ENCODE measurements at places on chromosomes 1 and 21.

DNA sequence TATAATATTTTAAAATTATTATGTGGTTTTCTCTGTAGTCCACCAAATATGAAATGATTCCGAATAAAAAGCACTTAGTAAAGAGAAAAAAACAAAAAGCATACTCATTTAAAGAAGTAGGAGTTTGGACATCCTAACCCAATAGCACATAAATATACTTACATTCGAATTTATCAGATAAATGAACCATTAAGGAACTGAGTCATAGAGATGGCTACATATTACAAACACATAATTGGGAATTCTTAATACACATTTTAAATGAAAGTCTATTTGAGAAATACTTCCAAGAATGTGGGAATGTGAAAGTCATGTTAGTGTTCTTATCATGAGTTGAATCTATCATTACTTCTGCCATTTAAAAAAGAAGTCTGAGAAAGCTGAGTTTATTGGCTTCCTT, 75.0 kb downstream of the USP24 start:
- no peak for DNase-seq

GRCh38 chr1:60073605-60074278, at the start of gene C1orf87:
Gene C1orf87 (minus strand): TSS chr1:60073770. CDS start chr1:60072643, 1,127 bp downstream.
- DNase-seq, result peak; percentile 27

DNA sequence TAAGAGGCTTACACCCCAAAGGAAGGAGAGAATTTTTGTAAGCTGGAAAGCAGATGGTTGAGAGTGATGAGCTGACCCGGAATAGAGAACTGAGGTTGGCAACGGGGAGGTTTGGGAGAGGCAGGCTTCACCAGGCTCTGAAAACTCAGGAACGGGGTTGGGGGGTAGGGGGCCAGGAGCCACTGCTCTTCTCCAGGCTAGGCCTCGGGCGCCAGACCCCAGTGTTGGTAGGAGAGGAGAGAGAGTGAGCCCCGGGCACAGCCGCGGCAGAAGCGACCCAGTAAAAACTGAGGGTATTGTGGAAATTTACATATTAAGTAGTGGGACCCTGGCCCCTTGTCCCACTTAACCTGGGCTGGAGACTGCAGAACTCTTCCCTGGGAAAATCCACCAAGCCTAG, 45.7 kb downstream of the GPR161 start:
- no peak for DNase-seq

DNA sequence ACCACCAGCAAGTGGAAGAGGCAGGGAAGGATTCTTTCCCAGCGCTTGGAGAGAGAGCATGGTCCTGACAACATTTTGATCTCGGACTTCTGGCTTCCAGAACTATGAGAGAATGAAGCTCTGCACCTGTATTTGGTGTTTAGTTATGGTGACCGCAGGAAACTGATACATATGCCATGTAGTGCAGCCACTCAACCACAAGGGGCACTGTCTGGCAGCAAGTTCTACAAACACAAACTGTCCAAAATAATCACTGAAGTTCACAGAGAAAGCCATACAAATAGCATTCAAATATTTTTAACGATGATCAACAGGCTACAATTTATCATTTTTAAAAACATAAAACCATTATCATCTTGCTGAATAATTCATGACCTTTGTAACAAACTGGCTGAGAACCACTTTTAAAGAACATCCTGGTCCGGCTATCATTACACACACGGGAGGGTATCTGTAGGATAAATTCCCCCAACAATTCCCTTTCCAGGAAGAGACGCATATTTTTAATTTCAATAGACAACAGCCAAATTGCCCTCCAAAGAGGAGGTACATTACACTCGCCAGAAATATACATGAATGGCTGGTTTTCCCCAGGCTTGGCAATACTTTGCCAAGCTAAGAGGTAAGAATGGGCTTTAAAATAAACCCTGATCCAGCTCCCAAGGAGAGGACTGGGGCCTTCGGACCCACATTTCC, 9.2 kb upstream of the CBR3 start:
- DNase-seq, result no peak

GRCh38 chr1:49351768-49352167, 575.1 kb upstream of the BEND5 start:
- no peak for DNase-seq

- no peak for DNase-seq
Measured at GRCh38 chr1:205531191-205532025, 26.9 kb downstream of the CDK18 start.

- DNase-seq, result no peak
Measured at GRCh38 chr1:110005971-110006370, 21.4 kb downstream of the AHCYL1 start.

DNA sequence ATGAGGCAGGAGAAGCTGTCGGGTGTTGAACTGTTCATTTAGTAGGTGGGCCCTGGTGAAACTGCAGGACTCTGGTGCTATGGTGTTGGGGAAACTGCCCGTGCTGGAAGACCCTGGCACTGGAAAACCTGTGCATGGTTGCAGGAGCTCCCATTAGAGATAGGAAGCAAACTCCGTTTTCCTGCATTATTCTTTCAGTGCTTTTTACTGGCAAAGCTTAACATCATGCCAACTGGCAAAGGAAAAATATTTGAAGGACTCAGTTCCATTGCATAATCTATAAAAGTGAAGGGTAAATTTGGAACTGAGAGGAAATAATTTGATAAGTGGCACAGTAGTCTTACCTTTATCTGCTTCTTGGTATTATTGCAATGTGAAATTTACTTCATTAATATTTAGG, 31.7 kb upstream of the MPC2 start:
- DNase-seq, result no peak

- no peak for DNase-seq
Measured at GRCh38 chr1:160338580-160338979, 4.5 kb downstream of the COPA start.

DNA sequence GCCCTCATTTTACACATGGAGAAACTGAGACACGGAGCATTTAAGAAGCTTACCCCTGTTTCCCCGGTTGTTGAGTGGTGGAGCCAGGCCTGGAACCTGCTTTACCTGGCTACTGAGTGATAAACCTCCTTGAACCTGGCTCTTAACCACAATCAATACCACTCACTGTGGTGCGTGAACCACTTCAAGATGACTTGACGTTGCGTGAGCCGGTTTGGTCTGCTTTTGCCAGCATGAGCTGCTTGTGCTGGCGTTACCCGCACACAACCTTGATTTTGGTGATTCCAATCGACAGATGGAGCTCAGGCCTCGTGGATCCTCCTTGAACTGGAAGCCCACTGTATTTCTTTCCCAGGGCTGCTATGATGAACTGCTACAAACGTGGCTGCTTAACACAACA, 6.1 kb upstream of the TINAGL1 start:
- DNase-seq, result no peak

GRCh38 chr1:66371233-66372005, 162.5 kb upstream of the SGIP1 start:
- DNase-seq, result no peak

GRCh38 chr1:48906164-48906563, 129.5 kb upstream of the BEND5 start:
- no peak for DNase-seq

GRCh38 chr1:243851765-243852164, 1.7 kb upstream of the AKT3 start:
- DNase-seq, result no peak

- no peak for DNase-seq
Measured at GRCh38 chr21:25934130-25934529, 199.4 kb downstream of the GABPA start.

- DNase-seq, result no peak
Measured at GRCh38 chr1:240813720-240814119, 201.8 kb upstream of the GREM2 start.

DNA sequence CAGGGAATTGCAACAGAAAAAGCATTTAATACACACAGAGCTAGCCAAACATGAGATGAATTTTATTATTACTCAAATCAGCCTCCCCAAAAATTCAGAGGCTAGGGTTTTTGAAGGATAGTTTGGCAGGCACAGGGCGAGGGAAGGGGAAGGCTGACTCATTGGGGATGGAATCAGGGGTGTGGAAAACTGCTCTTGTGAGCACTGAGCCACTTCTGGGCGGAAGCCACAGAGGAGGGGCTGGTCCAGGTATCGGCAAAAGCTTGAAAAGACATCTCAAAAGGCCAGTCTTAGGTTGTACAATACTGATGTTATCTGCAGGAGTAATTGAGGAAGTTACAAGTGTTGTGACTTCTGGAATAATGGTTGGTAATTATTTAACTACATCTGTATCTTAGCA, 109.4 kb downstream of the TLR5 start:
- DNase-seq, result peak; percentile 20

GRCh38 chr1:64315402-64315801, 112.0 kb downstream of the UBE2U start:
- no peak for DNase-seq

DNA sequence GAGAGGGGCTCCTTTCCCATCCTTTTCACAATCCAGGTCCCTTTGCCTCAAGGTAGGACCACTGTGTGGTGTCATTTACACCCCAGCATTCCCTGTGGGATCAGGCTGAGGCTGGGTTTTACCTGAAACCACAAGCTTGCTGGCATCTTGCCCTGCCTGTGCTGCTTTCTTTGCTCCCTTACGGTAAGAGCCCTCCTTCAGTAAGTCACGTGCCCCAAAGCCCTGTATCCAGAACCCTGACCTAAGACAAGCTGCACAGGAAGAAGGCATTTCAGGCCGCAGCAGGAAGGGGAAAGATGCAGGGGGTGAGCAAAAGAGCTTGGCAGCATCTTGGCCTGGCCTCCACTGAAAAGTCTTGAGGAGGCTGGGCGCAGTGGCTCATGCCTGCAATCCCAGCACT, 58.4 kb downstream of the KLHDC7A start:
- DNase-seq, result no peak

GRCh38 chr1:192256674-192257334, 60.0 kb upstream of the RGS21 start:
- no peak for DNase-seq

DNA sequence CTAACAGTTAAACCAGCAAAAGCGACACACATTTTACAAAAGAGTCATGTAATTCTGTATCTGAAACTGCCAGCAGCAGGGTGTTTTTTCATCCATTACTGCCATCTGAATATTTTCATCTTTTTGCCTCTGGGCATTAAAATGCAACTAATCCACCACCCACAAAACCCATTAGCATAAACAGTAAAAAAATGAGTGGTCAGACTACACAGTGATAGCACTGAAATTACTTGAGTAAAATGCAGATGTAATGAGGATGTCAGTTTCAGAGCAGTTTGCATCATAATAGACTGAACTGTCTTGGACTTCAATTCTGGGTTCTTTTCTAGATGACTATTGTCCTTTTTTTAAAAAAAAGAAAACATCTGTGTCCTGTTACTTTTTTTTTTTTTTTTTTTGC, 132.3 kb downstream of the GABPA start:
- no peak for DNase-seq

DNA sequence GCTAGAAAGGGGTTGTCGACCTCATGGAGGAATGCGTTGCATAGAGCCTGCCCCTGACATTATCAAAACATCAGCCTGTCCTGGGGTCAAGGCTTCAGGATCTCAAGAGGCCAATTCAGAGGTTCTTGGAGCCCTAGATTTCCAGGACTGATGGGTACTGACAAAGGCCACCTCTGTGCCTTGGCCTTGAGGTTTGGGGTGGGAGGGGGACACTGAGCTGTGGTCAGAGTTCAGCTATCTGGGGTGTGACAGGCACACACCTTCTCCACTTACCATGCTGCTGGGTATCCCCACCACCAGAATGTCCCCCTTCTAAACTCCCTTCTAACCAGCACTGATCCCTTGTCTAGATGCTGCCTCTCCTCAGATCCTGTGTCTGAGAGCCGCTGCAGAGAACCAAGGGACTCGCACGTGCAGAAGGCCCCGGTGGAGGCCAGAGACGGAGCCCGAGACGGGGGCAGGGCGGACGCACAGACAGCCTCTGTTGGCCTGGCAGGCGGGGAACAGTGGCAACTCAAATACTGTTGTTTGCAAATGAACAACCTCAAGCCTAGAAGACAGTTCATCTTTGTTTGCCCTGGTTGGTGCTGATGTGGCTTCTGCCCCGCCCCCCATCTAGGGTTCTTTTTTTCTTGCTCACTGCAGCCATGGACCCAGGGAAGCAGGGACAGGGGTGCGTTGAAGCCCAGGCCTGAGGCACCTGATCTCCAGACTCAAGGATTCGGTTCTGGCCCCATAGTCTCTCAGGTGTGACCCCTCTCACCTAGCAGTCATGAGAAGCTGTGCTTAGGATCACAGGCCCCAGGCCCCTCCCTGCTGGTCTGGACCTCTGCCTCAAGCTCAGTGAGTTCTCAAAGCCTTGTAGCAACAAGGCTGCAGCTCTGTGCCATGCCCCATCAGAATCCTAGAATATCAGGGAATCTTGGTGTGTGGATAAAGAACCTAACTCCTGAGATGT, 28.1 kb upstream of the CSF1 start:
- DNase-seq, result no peak

DNA sequence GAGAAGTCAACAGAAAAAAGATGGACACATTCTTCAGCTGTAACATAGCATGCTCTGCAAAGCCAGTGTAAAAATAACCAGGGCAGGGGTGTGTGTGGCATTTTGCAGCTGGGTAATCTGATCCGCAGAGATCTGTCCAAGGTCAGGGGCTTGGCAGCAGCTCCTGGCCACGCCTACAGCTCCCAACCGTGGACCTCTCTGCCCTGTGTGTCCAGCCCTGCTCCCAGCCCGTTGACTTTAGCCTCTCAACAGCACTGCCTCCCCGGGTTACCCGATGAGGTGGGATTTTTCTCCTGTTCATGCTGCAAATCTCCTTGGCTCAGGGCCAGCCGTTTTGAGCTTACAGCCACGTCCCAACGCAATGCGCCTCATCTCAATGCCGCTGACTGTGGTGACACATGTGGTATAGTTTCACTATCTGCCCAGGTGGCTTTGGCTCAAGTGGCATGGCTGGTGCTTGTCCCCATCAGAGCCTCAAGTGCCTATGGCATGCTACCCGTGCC, 68.1 kb downstream of the VWA5B1 start:
- DNase-seq, result no peak

DNA sequence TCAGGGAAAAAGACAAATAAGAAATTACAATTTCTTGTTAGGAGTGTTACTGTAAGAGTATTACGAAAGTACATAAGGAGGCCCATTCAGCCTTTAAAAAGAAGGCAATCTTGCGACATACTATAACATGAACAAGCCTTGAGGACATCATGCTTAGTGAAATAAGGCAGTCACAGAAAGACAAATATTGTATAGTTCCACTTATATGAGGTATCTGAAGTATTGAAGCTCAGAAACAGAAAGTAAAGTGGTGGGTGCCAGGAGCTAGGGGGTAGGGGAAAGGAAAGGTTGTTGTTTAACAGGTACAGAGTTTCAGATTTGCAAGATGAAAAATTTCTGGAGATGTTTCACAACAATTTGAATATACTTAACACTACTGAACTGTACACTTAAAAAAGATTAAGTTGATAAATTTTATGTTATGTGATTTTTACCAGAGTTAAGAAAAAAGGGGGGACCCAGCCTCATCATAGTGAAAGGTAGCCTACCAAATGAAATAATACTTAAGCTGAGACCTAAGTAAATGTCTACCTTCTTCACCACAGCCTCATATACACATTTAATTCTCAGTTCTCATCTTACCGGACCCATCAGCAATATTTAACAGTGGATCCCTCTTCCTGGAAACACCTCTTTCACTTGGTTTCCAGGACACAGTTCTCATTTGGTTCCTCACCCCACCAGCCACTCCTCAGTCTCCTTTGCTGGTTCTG, 19.5 kb downstream of the USP24 start:
- no peak for DNase-seq
